ENCODE measurements at places on chromosomes 4 and X.
A peak's percentile ranks its signal among the peaks of the same experiment; 100 is the strongest.

DNA sequence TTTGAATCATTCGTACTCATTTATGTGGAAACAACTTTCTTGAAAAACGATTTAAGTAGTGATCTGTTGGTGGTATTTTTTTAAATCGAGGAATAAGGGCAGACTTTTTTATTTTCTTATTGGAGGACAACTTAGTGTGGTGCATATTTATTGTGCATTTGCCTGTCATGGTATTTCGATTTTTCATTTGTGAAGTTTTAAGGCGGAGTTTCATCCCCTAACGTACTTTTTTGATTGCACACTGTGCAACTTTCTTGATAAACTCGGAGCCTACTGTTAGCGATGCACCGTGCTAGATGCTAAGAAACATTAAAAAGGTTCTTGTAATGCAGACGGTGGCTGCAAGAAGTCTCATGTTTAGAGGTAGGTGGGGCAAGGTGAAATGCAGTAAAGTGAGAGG is 1.4 kb downstream of the ZFX start:
- DNase-seq: no peak

DNA sequence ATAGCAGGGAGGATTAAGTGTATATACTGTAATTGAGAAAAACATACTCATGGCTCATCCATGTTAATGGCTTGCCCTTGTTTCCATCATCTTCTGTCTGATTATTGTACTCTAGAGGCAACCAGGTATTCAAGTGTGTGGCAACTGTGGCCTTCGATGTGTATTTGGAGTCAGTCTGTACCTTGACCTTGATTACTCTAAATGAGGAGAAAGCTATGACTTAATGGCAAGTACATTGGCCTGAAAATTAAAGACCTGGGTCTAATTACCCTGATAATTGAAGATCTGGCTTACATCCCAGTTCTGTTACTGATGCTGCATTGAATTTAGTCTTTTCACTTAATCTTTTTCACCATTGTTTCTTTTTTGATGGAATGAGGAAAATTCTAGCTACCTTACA is 409.2 kb downstream of the CCSER1 start:
- DNase-seq: no peak

DNA sequence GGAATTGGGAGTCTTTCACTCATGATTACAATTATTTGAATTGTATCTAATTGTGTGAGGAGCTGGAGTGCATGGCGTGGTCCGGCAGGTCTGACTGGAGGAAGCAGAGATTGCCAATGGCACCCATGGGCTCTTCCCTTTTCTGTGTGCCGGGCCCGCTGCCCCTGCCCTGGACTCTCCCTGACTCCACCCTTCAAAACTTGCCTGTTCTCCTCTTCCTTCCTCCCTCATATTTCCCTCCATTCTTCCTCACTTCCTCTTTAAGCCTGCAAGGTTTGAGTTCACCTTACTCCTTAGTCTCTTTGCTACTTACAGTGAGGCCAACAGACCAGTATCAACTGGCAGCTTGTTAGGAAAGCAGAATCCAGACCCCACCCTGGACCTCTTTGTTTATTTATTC is 6.5 kb upstream of the STBD1 start:
- DNase-seq: no peak

- no peak for DNase-seq
These were observed 155.7 kb downstream of the SNCA start for GRCh38 chr4:89681219-89681618.

- no peak for DNase-seq
These were observed 77.7 kb upstream of the INTU start for GRCh38 chr4:127555106-127555505.

DNA sequence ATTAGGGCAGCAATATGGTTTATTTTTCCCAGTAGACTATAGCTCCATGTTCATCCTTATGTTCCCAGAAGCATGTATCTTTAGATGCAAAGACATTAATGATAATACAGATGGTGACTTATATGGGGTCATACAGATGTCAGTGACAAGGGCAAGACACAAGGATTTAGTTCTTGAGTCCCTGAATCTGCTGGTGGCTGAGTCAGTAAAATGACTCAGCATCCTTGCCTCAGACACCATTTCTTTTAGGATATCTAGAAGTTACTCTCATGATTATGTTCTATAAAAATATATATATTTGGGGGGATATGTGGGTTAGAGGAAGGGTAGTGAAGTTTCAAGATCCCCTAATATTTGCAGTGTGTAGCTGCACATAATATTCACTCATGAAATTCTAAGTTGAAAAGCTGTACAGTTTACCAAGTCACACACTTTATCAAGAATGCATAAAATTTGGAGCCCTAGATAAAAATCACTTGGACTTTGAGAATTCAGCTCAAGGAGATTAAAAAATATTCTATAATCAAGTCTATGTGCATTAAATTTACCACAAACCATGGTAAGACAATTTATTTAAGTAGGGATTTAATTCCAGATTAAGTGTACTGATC is 101.9 kb downstream of the LNX1 start:
- no peak for DNase-seq

DNA sequence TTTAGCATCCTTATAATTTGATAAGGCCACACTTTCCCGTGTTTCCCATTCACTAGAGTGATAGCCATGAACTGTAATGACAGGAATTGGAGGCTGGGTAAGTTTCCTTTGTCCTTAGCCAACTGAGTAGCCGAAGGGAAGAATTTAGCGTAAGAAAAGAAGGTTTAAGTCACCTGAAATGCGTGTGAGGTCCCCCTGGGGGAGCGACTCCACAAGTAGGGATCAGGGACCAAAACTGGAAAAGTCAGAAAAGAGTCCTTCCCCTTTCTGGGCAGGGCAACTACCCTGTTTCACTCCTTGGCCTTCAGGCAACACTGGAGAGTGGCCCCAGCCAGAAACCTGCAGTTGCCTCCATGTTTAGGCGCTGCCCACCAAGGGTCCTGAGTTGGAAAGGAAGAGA is 81.6 kb upstream of the MED14 start:
- no peak for DNase-seq

DNA sequence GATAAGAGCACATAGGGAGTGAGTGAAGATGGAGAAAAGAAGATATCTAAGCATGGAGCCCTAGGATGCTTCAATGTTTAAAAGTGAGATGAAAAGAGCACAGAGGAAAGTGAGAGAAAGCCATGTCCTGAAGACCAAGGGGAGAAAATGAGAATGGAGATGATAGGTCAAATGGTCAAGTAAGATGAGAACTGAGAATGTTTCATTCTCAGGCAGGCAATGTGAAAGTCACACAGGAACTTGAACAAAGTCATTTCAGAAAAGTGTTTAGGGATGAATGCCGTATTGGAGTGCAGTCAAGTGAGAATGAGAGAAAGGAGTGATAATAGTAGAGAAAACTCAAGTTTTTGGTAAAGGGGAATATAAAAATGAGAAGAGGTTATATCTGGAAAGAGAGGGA is 148.7 kb upstream of the PTCHD1 start:
- DNase-seq: no peak

GRCh38 chrX:131677655-131678628 is 134.1 kb downstream of the OR13H1 start:
- peak; percentile 0 for DNase-seq

Data from SW 1271 (cell line).